NCI-H2081 (cell line): ENCODE measurements at places on chromosomes 13 and 19.

GRCh38 chr13:26656919-26657318 lies 99.4 kb downstream of the WASF3 start:
- DNase-seq = no peak

DNA sequence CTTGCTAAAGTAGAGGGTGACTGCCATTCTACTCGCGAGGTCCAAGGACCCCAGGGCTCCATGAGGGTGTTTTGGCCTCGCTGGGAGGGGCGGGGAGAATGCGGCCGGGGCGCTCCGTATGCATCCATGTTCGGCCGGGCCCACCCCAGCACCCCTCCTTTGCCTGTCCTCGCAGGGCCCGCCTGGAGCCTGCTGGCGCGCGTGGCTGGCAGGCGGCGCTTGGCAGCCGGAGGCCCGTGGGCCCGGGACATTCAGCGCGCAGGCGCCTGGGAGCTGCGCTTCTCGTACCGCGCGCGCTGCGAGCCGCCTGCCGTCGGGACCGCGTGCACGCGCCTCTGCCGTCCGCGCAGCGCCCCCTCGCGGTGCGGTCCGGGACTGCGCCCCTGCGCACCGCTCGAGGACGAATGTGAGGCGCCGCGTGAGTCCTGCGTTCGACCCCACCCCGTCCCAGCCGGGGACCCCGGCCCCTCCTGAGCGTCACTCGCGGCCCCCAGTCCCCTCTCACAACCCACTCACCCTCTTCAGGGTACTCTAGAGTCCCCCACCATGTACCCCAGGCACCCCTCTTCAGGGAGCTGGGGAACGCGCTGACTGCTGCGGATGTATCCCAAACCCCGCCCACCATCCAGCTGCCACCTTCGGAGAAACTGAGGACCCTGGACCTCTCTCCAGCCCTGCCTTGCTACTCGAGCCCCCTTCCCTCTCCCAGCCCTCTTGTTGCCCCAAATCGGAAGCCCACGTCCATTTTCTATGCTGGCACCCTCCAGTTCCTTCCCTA lies 4.1 kb downstream of the DLL3 start:
- no peak for DNase-seq

GRCh38 chr13:84082462-84082861 lies 200.2 kb upstream of the SLITRK1 start:
- DNase-seq = no peak

GRCh38 chr13:32139251-32139650 lies 107.7 kb downstream of the FRY start:
- DNase-seq = no peak

DNA sequence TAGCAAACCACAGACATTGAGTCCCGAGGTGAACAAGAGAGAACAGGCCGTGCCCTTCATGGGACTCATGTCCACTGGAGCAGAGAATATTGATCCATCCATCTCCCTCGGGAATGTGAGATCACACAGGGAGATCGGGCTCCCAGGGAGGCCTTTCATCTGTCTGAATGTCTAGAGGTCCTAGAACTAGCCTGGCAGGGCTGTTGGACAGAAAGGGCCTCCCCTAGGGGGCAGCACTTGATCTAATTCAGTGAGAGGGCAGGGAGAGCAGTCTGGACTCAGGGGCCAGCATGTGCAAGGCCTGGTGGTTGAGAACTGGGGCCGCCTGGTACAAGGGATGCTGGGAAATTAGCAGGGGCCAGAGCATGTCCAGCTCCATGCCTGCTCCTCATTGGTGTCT lies 4.3 kb downstream of the RUVBL2 start:
- peak; percentile 23 for DNase-seq

DNA sequence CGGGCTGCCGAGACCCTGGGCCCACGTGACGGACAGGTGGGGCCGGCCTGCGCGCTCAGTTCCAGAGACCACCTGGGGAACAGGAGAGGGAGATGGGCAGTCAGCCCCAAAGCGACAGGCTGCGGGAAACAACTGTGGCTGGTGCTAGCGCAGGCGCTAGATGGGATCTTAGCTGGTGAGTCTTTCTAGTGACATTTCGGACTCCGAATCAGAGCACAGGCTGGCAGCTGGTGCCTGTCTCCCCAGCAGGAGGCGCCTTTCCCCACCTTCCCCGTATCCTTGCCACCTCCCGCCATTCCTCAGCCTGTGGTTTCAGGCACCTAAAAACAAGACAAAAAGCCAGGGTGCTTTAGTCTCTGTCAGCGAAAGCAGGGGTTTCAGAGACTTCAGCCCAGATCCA lies 19.4 kb upstream of the RANBP3 start:
- DNase-seq = no peak

- DNase-seq = no peak
These were observed 77.9 kb upstream of the UQCRFS1 start for GRCh38 chr19:29290853-29291252.

DNA sequence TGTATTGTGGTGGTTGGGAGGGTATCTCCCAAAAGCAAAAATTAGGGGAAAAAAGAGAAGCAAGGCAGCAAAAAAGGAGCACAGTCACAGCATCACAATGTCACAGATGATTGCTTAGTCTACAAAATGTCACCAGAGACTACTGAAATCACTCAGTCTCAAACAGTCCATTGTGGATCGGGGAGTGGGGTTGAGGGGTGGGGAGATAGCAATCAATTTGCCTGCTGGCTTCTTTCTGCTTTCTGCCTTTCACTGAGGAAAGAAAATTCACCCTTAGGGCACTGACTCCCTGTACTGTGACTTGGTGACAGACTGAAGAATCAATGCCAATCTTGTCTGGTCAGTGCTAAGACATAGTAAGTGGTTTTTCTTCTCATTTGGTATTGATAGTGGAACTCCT lies 2127.1 kb upstream of the PCDH20 start:
- no peak for DNase-seq

GRCh38 chr13:50635504-50635903 lies 208.0 kb downstream of the DLEU7 start:
- DNase-seq = no peak

GRCh38 chr13:107252428-107252827 lies 684.5 kb upstream of the ARGLU1 start:
- no peak for DNase-seq
